Right renal cortex interstitium (tissue), 3 donors: ENCODE measurements at places on chromosomes 12 and 14. TPM values are rescaled to one million over a fixed set of nuclear protein-coding genes. Genes with fewer than 3 reads are reported as not detected.

The SIX6 gene
- not detected for polyA plus RNA-seq

The TAS2R20 gene
- polyA plus RNA-seq: 0.89 TPM

GRCh38 chr12:107847830-107848229, 73.3 kb downstream of the ASCL4 start:
- DNase-seq: no peak

DNA sequence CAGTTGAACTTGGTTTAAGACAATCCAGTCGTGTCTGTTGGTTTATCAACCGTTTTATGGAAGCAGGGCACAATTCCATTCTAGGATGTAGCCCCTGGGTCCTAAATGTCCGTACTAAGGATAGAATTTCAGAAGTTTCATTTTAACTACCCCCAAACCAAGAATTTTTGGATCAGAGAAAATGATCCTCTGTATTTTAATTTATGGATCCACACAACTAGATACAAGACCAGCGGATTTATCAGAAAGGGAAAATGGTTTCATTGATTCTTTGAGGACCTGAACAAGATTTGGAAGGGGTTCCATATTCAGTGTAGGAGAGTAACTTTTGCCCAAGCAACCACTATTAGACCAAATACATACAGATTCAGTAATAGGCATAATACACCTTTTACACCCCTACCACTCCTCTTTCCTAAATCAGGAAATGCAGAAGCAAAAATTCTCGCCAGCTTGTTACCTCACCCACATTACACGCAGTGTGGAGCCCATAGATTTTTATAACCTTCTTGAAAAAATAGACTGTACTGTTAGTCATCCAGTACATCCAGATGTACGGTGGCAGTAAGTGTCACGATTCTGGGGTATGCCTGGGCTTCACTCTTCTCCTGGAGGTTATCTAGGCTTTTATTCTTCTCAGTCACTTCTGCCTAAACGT, 1.4 kb upstream of the FBXL14 start:
- no peak for DNase-seq

DNA sequence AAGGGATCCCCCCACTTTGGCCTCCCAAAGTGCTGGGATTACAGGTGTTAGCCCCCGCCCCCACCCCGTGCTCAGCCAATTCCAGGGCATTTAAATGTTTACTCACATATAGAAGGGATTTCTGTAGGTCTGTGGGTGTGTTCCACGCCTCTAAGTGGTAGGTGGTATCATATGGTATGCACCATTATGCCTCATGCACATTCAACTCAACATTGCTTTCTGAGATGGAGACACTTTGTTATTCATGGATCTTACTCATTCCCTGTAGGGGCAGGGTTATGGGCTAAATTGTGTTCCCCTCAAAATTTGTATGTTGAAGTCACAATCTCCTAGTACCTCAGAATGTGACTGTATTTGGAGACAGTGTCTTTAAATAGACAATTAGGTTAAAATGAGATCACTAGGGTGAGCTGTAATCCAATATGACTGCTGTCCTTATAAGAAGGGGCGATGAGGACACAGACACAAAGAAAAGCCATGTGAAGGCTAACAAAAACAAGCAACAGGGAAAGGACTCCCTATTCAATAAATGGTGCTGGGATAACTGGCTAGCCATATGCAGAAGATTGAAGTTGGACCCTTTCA, 200.6 kb downstream of the EFCAB11 start:
- no peak for DNase-seq
